Psoas muscle (tissue), 8 donors: ENCODE measurements at places on chromosomes 7 and 10. TPM values are rescaled to one million over a fixed set of nuclear protein-coding genes. Genes with fewer than 3 reads are reported as not detected.

DNA sequence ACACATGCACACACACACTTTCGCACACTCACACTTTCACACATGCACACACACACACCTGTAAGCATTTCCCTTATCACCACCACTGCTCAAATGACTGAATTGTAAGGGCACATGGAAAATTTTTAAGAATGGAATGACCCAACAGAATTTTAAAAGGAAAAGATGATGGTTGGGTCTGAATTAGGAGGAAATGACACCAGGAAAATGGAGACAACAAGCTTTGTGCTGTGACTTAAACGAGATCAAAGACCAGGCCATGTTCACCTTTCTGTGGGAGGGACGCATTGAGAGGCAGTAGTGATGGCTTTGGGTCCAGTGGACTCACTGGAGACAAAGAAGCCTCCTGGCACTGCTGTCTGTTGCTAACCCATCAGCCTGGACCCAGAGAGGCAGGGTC is 16.7 kb upstream of the C10orf71 start:
- DNase-seq = no peak

- DNase-seq = no peak
Observed at GRCh38 chr7:46654546-46655443, 733.7 kb upstream of the IGFBP3 start.

DNA sequence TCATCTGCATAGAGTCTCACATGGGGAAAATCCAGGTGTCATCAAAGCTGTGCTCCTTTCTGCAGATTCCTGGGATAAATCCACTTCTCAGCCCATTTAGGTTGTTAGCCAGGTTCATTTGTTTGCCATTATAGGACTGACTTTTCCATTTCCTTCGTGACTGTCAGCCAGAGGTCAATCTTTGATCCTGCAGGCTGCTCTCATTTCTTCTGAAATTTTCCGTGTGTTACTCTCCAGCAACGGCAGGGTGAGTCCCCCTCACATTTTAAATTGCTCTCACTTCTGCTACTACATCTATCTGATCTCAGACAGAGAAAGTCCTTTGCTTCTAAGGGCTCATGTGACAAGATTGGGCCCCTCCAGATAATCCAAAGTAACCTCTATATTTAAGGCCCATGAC is 150.7 kb upstream of the BET1 start:
- DNase-seq = no peak

Gene NUTM2E
- total RNA-seq = 0.30 TPM

Gene NUTM2D
- total RNA-seq = 2.7 TPM

Gene HOXA13
- not detected for total RNA-seq
